ENCODE measurements at places on chromosomes 2 and 18.

DNA sequence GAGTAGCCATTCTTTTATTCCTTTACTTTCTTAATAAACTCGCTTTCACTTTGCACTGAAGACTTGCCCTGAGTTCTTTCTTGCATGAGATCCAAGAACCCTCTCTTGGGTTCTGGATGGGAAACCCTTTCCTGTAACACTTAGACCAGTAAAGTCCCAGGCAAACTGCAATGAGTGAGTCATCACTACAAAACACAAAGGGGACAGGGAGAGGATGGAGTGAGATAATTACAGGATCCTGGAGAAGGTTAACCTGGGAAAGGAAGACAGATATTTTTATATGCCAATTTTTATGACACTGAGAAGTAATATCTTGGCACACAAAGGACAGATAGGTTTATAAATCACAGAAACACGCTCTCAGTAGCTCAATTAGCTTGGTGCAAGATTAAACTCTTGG is 48.7 kb downstream of the EHD3 start:
- no peak for DNase-seq

DNA sequence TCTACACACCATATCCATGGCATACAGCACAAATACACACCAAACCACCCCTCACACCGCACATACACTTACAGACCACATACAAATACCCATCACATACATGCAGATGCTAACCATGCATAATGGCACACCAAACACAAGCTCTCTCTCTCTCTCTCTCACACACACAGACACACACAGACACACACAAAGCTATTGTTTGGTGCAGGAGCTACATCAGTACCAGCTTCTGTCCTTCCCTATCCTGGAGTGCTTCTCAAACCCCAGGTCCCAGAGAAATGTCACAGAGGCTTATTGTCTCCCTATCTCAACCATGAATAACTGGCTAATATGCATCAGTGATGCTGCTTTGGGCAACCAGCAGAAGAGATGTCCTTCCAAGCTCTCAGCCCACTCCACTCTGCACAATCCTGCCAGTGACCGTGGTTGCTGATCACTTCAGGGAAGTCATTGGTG is 36.5 kb upstream of the ST3GAL5 start:
- DNase-seq, result no peak

DNA sequence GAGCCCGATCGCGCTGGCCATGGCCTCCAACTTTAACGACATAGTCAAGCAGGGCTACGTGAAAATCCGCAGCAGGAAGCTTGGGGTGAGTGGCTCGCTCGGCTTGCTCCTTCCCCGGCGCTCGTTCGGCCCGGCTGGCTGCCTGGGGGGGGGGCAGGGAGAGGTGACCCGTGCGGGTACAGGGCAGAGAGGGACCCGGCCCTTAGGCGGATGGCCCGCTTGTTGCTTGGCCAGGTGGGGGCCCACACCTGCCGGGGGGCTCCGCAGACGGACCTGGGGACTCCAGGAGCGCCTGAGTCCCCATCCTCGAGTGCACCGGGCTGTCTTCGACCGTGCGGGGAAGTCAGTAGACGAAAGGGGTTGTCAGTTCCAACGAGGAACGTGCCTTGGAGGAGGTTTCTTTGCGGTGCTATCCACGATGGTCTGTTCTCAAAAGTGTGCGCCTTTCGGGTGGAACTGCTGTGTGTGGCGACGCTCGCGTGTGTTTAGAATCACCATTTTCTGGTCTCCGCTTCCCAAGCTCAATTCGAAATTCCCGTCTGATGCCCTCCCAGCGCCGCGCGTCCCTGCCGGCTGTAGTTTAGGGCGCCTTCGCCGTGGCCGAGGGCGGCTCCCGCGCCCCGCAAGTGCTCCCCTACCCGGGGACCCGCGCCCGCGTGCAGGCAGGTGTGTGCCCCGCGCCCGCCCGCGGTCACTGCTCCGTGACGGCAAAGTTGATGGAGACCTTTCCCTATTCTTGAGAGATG is 711 bp downstream of the DOK6 start:
- DNase-seq, result peak; percentile 29

DNA sequence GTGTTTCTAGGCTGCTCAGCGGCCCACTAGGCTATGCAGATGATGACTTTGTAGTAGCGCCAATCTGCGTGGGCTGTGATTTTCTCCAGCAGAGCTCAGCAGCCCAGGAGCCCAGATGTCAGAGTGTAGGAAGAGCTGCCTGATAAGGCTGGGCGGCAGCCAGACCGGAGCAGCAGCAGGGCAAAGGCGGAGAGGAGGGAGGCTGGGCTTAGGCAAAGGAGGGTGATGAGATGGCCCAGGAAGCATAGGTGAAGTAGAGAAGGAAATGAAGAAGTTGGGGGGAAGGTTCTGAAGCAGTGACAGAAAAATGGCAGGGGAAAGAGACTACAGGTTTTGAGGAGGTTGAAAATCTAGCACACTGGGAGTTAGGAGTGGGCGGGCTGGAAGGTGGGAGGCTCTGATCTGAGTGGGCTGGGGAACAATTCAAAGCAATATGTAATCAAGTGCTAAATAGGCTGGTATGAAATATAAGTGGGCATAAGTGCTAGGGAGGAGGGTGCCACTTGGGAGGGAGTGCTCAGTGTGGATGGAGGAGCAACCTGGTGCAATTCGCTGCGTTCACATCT is 50.6 kb upstream of the STPG4 start:
- DNase-seq, result peak; percentile 72

- no peak for DNase-seq
These were observed 131.3 kb downstream of the ZNF804A start for GRCh38 chr2:184729581-184729980.

- DNase-seq, result no peak
These were observed 16.1 kb downstream of the GAREM1 start for GRCh38 chr18:32454593-32454992.

DNA sequence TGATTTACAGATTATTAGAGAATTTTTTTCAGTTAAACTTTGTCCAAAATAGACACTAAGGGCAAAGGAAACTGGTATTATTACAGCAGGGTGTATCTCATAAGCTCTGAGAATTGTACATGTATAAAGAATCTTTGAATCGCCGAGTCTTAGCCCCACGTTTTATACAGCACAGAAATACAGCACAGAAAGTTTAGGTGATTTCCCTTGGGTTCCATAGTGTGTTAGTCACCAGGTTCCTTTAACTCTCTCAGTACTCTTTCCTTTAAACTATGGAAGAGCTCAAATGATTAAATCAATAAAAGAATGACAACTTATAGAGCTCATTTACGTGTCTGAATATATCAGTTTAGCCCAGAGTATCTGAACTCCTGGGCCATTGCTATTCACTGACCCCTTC is 256.8 kb downstream of the NEDD4L start:
- DNase-seq, result no peak

DNA sequence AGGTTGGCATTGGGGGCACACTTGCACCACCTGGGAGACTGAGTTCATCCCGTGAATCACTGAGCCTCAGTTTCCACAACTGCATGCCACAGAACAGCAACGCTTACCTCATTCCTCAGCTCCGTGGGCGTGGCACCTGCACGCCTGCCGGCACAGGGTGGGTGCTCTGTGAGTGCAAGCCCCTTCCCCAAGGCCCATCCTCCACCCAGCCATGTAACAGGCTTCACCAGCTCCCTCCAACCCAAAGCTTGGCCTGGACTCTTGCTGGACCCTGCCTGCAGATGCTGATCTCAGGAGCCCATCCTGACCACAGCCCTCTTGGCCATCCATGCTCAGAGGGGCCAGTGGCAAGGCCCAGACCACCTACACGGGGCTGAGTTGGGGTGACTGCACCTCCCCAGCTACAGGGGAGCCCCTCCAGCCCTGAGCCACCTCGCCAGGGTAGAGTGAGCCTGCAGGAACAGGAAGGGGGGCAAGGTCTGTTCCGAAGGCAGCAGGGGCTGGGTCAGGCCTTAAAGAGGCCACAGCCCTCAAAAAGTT is 1.8 kb downstream of the PRLH start:
- DNase-seq, result peak; percentile 21

DNA sequence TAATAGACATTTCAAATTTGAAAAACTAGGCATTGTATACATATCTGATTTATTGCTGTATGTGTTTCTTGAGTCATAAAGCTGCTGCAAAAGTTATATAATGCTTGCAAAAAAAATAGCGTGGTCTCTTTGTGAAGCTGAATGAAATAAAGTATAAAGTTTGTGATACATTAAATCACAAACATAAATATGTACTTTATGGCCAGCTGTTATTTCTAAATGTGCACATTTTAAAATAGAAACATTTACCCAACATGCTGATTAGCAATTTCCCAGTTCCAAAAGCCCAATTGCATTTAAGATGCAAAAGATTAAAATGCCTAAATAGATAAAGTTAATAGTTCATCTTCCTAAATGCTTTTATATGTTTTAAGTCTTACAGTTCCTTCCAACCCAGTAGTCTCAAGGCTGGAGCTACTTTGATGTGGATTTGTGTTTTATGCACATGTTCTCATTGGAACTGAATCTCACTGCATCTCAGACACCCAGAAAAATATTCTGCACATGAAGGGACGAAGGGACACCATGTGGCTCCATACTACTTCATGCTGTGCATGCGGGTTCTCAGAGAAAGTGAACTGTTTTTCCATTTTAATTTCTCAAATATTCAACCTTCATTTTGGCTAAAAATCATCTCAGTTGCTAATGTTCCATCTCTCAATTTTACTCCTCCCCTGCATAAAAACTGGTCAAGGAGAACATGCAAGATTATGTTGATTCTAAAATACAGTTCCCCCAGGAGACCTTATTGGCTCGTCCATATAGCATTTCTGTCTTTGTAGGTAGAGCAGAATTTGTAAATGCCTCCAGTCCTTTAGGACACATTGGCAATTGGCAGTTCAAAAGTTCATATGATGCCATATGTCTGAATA is 304.6 kb downstream of the MTX2 start:
- no peak for DNase-seq

GRCh38 chr2:64753399-64753798 is 99.7 kb upstream of the SERTAD2 start:
- DNase-seq, result no peak

DNA sequence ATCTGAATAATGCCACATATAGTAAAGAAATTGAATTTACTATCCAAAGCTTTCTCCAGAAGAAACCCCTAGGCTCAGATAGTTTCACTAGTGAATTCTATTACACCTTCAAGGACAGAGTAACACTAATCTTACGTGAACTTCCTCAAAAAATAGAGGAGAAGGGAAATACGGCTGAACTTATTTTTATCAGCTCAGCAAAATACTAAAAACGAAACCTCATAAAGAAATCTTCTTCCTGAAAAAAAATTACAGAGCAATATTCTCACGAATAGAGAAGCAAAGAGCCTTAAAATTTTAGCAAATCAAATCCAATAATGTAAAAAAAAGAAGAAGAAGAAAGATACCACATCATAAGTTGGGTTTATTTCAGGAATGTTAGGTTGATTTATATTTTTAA is 14.7 kb downstream of the CAPN13 start:
- no peak for DNase-seq

DNA sequence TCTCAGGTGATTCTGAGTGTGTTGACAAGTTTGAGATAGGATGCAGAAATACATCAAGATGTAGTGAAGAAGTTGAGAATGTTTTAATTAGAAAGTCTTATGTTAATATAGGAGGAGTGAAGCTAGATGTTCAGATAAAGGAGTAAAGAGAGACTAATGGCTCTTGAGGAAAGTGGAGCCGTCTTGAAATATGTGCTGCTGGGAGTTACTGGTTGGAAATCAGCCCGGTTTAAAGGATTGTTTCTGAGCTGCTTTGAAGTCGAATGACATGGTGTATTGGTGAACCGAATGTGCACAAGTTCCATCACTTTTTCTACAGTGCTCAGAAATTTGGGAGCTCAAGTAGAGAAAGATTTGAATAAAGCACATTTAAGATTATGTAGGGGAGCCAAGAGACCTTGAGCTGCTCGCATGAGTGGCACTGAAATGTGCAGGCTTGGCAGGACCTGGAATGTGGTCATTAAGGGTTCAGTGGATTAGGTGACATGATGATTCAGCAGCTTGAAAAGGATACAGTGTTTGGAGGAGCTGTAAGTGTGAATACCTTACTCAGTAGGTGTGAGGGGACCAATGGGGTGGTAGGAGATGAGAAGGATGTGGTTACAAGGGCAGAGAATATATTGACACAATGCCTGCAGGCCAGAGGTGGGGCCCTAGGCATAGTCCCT is 68.6 kb downstream of the CAB39 start:
- DNase-seq, result no peak

DNA sequence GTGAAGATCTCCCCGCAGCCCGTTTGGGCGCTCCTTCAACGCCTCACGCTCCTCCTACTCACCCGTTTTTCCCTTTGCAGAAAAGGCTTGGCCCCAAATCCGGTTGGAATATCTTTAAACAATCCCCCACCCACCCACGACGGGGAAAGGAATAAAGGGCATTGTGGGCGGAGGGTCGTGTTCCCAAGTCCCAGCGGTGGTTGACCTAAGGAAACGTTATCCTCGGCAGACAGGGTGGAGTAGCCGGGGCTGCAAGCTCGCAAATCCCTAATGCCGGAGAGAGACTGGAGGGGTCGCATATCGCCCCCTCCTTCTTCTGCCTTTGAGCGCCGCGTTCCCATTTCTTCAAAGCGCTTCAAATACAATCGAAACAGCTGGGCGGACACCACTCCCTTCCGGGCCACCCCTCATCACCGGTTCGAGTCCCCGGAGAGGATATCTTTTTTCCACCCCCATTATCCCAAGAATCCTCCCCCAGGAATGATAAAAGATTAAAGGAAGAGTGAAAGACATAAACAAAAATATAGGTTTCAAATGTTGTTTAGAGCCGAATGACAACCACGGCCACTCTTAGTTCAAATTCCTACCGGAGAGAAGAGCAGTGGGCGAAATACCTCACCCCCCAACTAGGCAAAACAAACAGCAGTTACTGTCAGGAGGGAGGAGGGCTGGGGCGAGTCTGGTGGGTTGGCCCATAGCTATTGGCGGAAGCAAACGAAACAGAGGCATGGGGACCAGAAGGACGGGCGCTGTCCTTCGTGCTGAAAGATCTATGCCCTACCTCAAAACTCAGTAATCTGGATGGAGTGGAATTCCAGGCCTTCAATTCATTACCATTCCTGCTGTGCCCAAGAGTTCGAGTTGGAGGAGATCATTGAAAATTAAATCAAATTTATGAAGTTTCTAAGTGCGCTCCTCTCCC is 2.8 kb upstream of the GAD1 start:
- DNase-seq, result no peak

GRCh38 chr2:38181806-38182491 is 106.0 kb upstream of the CYP1B1 start:
- DNase-seq, result no peak

DNA sequence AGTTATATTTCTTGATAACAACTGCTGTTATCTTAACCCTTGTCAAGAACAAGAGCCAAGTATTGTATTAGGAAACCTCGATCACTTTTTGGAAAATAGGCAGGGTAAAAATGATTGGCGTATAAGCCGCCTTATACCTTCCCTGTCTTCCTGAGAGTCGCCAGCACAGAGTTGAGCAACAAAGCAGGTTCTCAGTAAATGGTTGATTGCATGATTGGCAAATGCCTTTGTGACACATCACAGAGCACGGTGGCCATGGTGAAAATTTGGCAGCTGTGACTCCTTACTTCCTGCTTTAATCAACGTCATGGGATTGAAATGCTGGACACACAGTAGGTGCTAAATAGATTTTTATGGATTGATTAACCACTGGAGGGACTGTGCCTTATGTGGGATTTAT is 3.9 kb upstream of the KLHL29 start:
- peak; percentile 33 for DNase-seq

Data from heart left ventricle (tissue), 16 donors.